ENCODE measurements at places on chromosomes 5 and 9.

- no peak for DNase-seq
Measured at GRCh38 chr5:97019435-97020117, 83.7 kb downstream of the LNPEP start.

DNA sequence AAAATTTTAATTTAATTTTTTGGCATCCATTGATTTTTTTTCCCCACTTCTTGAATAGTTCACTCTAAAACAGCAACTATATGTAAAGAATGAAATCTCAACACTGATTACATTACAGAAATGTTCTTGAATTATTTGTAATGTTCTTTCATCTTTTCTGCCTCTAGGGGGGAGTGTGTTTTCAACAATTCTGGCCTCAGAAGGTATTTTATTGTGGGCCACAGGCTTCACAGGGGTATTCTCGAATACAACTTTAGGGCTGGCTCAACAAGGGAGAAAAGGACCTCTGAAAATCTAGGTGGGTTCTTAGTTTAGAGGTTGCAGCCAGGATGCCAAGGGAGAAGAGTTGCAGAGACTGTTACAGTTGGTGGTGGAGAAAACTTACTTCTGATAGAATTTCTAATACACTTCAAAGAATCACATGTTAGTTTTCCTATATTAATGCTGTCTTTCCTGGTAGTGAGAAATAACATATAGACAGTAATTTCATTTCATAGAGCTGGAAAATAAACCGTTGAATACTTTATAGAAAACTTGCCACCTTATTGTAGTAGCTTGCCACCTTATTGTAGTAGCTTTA is 3.6 kb upstream of the NPR3 start:
- DNase-seq, result no peak

DNA sequence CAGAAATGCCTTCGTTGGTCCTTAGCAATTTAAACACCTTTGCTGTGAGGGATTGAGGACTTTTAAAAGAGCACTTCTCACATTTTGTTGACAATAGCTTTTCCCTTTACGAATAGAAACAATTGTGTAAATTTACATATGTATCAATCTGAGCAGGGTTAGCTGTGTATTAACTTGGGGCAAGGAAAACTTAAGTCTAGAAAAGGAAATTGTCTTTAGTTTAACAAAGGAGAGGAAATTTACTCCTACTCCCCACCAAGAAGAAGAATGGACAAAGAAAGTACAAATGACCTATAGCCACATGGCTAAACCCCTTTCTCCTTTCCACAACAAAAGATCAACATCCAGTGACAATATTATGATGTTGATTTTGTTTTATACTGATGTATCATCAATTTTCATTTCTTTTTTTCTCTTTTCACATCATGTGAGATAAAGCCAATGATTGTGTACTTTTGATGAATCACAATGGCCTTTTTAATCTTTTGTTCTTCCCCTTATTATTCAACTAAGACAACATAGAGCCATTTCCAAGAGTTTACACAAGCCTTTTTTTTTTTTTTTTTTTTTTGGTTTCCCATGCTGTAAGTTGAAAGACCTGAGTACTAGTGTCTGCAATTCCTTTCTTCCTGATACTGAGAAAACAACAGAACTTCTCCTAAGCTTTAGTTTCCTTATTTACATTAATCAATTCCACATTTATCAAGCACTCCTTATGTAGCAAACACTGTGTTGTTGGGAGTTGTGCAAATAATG is 19.0 kb downstream of the FOXB2 start:
- DNase-seq, result no peak

DNA sequence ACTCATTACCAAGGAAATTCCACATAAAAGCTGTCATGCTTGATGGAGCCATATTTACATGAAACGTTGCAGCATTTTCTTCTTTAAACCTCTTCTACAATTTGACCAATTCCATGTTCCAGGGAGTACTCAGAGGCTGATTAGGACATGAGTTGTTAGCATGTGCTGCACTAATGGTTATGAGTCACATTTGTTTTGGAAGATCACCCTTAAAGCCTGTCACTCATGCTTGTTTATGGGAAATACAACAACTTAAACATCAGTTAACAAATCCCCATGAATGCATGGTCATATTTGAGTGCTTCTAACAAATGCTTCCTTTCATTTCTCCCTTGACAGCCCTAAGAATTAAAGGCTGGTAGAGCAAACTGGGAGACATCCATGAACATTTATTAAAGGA is 156.1 kb downstream of the GHR start:
- no peak for DNase-seq

DNA sequence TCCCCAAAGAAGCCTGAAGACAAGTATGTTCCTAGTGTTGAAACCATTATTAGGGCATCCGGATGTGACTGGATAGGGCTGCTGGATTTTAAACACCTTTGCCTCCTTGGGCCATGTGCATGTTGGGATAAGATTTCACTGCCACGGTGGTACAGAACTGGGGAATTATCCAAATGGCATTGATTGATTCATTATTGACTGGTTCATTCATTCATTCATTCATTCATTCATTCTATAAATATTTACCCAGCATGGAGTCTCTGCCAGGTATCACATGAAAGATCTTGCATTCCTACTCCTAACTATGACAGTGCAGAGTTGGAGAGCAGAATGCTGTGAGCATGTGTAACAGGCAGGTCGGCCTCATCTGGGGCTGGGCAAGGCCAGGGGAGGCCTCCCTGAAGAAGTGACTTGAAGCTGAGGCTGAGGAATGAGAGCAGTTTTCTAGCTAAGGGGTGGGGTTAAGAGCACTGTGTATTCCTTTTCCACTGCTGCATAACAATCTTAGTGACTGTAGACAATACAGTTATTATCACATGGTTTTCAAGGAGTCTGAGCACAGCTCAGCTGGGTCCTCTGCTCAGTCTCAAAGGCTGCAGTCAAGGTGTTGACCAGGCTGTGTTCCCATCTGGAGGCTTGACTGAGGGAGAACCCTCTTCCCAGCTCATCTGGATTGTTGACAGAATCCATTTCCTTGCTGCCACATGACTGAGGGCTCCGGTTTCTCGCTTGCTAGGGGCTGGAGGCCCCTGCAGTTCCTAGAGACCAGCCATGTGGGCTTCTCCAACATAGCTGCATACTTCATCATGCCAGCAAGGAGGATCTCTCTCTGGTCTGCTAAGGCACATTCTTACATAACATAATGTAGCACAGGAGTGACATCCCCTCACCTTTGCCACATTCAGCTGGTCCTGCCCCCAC is 35.7 kb downstream of the AK8 start:
- DNase-seq, result no peak

DNA sequence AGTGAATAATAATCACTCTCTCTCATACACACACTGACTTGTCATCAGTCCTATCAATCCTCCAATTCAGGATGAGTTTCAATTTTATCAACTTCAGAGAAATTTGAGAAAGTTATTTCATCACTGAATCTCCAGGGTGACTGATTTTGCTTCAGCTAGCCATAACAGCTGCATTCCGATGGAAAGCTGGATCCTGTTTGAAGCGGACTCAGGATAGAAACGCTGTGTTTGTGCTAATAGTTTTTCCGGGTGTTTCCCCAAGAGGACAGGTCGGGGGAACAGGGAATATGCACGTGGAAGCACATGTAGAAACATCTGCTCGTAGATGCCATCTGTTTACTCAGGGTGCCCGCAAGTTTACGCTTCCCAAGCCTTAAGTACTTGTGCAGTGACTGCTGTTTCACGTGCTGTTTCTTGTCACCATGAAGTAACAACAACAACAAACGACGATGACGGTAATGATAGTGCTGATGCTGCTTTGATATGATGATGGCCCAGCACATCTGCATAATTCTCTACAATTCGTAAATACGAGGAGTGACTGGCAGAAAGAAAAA is 263.7 kb upstream of the DAPK1 start:
- DNase-seq, result no peak

Measured in CD8-positive, alpha-beta memory T cell (primary cell).